ENCODE measurements at places on chromosomes 13 and 19.

DNA sequence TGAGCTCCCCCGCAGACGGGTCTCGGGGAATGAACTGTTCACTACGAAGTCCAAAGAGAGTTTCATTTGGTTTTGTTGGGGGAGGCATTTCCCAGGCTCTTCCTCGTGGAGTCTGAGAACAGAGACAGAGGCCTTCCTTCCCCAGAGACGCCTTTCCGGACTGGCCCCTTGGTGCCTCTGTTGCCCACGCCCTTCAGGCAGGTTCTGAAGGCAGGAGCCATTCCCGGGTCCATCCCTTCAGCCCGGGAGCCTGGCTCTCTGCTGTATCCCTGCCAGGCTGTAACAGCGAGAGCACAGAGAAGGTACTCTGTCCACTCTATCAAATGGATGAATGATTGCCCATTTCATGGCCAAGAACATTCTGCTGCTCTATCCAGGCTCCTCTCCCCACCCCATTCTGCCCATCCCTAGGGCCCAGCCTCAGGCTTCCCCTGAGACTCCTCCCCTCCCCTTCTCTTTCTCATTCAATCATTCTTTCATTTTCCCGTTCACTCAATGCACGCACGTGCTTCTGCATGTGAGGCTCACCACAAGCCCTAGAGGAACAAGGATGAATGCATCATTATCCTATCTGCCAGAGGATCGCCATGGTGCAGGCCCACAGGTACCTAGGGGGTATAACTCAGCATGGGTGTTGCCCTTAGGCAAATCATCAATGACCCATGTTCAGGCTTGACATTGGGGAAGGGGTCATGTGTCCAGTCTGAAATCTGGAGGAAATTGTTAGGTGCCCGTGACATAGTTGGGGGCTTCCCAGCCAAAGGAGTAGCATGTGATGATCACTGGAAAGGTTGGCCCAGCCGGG, 298.6 kb downstream of the ZNF536 start:
- no peak for DNase-seq

DNA sequence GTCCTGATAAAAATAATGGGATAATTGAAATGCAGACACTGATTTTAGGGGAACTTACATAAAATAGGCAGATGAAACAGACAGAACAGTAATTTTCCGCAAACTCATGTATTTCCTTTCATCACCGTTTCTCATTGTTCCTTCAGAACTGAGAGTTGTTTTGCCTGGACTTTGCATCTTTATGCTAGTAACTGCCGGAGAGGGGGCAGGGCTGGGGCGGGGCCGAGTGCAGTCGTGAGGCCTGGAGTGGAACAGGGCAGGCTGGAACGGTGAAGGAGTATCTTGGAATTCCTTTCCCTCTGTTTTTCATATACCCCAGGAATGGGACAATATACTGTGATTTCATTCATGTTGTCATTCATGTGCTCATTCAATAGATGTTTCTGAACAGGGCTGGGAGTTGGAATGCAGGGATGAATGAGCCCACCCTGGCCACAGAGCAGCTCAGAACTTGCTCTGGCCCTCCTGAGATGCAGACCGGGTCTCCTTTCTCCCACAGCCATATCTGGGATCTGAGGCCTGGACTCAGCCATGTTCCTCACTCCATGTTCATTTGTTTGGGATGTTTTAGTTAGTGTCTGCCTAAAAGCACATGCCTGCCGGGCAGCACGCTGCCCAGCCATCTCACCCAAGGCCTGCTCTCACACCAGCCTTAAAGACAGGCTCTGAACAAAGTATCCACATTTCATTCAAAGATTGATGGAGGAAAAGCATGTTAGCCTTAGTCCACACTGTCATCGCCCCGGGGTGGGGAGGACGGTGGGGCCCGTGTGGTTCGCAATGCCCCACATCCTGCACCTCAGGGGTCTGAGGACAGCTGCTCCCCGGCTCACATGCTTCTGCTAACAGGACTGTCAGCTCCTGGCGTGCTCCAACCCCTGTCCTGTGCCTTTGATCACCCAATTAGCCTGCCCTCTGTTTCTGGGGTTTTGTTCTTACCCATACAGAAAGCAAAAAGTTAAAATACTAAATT, 92.9 kb downstream of the SOX1 start:
- no peak for DNase-seq

DNA sequence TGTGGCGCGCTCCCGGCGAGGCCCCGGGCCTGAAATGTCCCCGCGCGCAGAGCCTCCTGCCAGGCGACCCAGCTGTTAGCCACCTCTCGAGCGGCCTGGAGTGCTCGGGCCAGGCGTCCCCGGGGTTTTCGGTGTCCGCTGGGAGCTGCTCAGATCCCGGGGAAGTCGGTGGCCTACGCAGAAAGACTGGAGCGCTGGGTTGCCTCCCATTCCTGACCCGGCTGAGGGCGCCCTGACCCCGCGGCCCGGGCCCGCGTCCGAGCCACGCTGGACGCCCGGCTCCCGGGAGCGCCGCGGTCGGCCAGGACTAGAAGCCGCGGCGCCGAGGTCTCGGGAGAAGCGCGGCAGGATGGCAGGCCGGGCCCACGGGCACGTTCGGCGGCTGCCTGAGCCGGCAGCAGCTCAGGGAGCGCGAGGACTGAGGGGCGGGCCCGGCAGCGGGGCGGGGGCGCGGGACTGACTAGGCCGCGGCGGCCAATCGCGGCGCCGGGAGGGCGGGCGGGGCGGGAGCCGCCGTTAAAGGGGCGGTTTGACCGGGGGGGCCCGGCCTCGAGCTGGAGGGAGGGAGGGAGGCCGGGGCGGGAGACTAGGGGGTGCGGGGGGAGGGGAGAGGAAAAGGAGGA, 1.3 kb upstream of the ZIC2 start:
- peak; percentile 78 for DNase-seq

GRCh38 chr19:35011737-35012682, 11.9 kb downstream of the GRAMD1A start:
- no peak for DNase-seq

- DNase-seq = no peak
Observed at GRCh38 chr19:19451429-19452242, 46.2 kb downstream of the GATAD2A start.

DNA sequence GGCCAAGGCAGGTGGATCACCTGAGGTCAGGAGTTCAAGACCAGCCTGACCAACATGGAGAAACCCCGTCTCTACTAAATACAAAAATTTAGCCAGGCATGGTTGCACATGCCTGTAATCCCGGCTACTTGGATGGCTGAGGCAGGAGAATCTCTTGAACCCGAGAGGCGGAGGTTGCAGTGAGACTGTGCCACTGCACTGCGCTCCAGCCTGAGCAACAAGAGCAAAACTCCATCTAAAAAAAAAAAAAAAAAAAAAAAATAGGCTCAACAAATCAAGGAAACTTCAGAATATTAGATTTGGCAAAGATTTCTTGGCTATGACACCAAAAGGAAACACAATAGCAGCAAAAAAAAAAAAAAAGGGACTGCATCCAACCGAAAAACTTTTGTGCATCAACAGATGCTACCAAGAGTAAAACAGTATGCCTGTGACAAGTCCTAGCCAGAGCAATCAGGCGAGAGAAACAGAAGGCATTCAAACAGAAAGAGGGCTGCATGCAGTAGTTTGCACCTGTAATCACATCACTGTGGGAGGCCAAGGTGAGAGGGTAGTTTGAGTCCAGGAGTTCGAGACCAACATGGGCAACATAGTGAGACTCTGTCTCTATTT, 23.8 kb downstream of the ZNF160 start:
- no peak for DNase-seq

DNA sequence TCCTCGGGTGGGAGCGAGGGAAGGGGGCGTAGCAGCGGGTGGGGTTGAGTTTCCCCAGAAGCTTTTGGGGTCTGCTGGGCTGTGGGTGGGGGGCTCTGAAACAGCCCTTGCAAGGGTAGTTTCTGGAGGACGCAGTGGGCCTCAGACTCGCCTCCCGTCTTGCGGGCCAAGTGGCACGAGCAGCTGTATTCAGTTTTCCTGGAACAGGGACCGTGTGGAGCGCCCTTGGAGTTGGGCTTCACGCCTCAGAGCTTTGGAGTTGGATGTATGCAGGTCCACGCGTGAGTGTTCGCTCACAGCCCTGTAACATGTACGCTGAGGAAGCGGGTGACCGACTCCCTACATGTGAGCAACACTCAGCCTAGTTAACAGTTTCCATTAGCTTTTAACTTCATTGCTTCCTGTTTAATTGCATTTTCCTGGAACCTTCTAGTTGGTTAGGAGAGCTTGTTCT, 603 bp downstream of the TM9SF2 start:
- DNase-seq = no peak

GRCh38 chr13:23671377-23671776, 101.2 kb downstream of the TNFRSF19 start:
- DNase-seq = no peak

GRCh38 chr19:13621413-13621812, 115.1 kb upstream of the CACNA1A start:
- no peak for DNase-seq

GRCh38 chr13:96771486-96772367, 222.5 kb downstream of the OXGR1 start:
- no peak for DNase-seq

GRCh38 chr19:32343550-32344262, 1.7 kb upstream of the ZNF507 start:
- DNase-seq = no peak

GRCh38 chr13:101829484-101829883, 377.0 kb downstream of the ITGBL1 start:
- DNase-seq = no peak

DNA sequence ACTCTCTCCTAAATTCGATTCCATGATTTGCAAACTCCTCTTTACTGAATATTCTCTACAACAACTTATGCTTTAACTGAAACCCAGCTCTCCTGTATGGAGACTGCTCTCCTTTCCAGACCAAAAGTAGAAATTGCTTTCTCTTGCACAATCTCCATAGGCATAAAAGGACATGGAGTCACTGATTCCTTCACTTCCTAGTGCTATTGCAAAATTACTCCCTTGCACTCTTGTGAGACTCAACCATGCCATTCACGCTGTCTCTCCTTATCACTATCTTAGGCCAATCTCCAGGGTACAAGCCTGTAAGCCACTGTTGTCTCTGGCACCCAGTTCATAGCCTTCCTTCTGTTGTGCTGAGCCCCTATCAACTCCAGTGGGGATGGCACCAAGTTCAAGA, 30.6 kb downstream of the SERPINE3 start:
- no peak for DNase-seq

GRCh38 chr13:107650081-107650701, 565.1 kb downstream of the LIG4 start:
- no peak for DNase-seq

GRCh38 chr19:48588670-48589401, 17.7 kb upstream of the SPACA4 start:
- peak; percentile 50 for DNase-seq

DNA sequence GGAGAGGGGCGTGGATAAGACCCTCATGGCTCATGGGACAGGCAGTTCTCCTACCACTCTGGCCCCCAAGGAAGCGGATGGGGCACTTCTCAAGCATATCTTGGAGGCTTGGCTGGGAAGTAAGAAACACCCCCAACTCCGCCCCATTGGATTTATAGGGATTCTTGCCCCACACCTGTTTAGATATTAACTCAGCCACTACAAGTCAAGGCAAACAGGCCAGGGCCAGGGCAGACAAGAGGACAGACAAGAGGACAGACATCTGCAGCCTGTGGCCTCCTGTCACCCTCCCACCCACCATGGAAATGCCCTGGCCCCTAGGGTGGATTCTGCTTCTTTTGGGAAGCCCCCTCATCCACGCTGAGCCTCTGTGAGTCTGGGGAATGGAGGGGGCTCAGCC, 24.1 kb downstream of the RDH8 start:
- DNase-seq = no peak

- no peak for DNase-seq
Observed at GRCh38 chr19:9306443-9306842, 3.2 kb downstream of the ZNF699 start.

DNA sequence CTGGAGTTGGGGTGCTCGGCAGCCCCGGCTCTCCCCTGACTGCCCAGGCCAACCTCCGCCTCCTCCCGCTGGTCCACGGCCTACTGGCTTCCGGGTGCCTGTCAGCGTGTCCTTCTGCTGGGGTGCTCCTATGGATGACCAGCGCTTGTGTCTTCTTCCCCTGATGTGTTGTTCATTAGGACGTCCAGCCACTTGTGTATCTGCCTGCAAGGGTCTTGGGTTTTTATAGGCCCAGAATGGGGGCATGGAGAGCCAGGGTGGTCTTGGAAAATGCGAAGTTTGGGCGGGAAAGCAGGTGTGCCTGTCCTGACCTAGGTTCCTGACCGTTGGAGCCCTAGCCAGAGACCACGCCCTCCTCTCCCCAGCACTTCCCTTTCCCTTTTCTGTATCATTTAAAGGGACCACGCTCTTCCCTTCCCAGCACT, 139.8 kb downstream of the SLITRK5 start:
- DNase-seq = no peak

DNA sequence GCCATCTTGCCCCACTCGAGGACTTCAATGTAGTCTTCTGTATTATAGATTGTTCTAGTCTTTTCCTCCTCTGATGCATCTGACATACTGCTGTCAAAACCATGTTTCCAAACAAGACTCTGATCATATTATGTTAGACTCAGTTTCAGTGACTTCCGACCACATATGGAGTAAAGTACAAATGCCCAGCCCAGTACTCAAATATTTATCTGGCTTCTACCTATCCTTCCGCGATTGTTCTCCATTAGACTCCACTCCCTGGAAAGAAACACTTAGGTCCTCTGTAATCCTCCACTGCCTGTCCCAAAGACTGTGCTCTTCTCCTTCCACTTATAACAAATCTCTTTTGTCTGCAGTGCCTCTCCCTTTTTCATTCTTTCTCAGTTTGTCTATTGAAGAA, 439.5 kb downstream of the EFNB2 start:
- DNase-seq = no peak

- no peak for DNase-seq
Observed at GRCh38 chr13:63554157-63554556, 2138.5 kb upstream of the PCDH20 start.

GRCh38 chr13:76293346-76293745, 592.9 kb downstream of the KCTD12 start:
- no peak for DNase-seq
